NCI-H345 (cell line): ENCODE measurements at places on chromosomes 6 and 20.
A peak's percentile ranks its signal among the peaks of the same experiment; 100 is the strongest.

GRCh38 chr6:56789342-56789741, 146.7 kb upstream of the DST start:
- no peak for DNase-seq

GRCh38 chr6:8282380-8282779, 153.0 kb downstream of the SLC35B3 start:
- DNase-seq, result no peak

DNA sequence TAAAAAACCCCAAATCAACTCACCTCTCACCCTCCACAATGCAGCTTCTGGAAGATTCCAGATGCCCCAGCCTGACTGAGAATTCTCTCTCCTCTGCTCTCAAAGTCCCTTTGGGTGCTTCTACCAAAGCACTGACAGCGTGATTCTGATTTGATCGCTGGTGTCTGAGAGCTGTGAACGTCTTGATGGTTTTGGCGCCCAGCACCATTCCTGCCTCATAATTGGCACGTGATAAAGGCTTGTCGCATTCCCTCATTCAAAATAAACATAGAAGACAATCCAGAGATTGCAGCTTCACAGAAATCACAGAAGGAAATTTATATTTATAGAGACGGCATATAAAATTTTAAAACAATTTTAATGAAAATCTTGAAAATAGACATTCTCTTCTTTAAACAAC, 24.1 kb upstream of the ECI2 start:
- no peak for DNase-seq

- DNase-seq, result no peak
These were observed 95.5 kb downstream of the PREX1 start for GRCh38 chr20:48732081-48732829.

GRCh38 chr6:71489736-71490135, 201.1 kb downstream of the OGFRL1 start:
- no peak for DNase-seq

DNA sequence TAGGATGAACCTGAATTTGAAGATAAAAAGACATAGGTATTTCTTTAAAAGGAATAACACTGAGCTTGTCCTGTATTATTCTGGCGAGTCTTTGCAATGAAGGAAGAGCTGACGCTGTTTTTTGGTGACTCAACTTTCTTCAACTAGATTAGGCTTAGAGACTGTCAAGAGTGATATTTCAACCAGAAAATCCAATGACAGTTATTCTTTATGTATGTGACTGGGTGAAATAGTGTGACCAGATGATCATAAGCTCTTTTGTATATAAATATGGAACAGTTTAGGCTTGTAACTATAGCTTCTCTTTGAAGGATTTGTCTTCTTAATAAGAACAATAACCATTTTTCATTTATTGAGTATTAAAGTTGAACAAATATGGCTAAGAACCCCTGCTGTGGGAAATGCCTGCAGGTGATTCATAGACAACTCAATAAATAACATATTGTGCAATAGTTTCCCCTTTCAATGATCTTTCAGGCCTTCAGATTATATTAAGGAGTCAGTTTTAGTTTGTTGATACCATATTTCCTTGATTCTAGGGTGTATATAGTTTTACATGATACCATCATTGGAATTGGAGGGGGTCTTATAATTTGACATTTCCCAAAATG, 265.6 kb upstream of the JAG1 start:
- no peak for DNase-seq

GRCh38 chr20:6333110-6333509, 210.3 kb upstream of the FERMT1 start:
- DNase-seq, result no peak

GRCh38 chr6:159125951-159126352, 43.2 kb upstream of the FNDC1 start:
- no peak for DNase-seq

DNA sequence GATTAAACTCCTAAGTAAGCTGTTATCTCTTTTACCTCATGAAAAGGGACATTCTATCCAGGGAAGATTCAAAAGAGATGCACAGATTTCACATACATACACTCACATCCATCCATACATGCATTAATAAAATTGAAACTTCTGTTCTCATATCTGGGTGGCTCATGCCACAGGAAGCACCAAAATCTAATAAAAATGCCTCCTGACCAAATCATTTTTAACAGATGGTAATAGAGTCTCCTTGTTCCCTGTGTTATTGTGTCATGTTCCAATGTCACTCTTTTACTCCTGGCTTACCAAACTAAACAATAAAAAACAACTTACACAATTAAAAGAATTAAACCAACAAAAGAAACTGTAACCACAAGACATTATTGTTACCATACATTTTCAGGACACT, 742.1 kb upstream of the MANEA start:
- no peak for DNase-seq

- peak; percentile 17 for DNase-seq
These were observed 30.1 kb upstream of the APMAP start for GRCh38 chr20:25022680-25023079.

GRCh38 chr6:76770281-76770680, 693.0 kb downstream of the HTR1B start:
- no peak for DNase-seq
